Fibroblast of lung (primary cell): ENCODE measurements at places on chromosomes 12 and 14.

- no peak for DNase-seq
Measured at GRCh38 chr12:793711-794110, 41.3 kb downstream of the WNK1 start.

DNA sequence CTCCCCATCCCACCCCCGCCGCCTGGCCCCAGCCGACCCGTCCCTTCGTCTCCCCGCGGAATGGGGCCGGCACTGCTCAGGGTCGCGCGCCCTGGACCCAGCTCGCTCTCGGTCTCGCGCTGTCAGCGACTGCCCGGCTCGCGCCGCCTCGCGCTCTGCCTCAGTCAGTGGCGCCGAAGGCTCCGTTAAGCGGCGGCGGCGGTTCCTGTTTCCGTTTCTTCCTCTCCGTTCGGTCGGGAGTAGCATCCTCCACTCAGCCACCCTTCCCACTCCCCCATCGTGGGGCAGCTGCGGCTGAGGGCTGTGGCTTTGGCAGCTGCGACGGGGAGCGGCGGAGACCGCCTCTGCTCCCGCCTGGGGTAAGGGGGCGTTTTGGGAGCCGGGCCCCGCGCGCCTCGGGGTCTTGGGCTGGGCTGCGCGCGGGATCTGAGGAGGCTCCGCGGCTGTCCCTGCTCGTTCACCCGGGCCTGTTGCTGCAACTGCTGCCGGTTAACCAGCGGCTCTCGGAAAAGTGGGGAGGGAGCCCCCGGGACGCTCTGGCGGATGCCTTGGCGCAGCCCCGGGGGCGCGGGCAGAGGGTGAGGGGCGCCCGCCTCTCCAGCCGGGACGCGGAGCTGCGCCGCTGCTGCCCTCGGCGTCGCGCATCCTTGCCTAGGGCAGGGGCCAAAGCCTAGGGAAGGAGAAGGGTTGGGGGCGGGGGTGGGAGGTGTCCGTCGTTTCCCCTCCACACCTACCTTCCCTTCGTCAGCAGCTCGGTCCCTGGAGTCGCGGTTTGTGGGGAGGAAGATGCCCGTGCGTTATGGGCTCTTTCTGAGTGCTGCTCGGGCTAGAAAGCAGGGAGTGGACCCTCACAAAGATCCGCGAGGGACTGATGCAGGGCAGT is 567 bp downstream of the FUT8 start:
- peak; percentile 76 for DNase-seq

GRCh38 chr14:44384093-44384492 is 123.0 kb downstream of the FSCB start:
- DNase-seq, result no peak

- DNase-seq, result no peak
Measured at GRCh38 chr12:89523843-89524540, 604 bp downstream of the GALNT4 start.

- peak; percentile 56 for DNase-seq
Measured at GRCh38 chr12:40622246-40622838, 69.9 kb upstream of the CNTN1 start.

- no peak for DNase-seq
Measured at GRCh38 chr12:38465020-38465419, 148.4 kb downstream of the ALG10B start.

- no peak for DNase-seq
Measured at GRCh38 chr14:70801836-70802235, 7.5 kb downstream of the MAP3K9 start.

GRCh38 chr14:101625336-101626097 is 64.2 kb downstream of the DIO3 start:
- no peak for DNase-seq

- peak; percentile 20 for DNase-seq
Measured at GRCh38 chr14:90815822-90816662, at the start of gene TTC7B. TSS of gene TTC7B (minus strand) at chr14:90816430. CDS start at chr14:90816295, 135 bp downstream.
